ENCODE measurements at places on chromosomes 5 and 9.

GRCh38 chr5:73942783-73943182, 316.8 kb downstream of the ARHGEF28 start:
- no peak for DNase-seq

DNA sequence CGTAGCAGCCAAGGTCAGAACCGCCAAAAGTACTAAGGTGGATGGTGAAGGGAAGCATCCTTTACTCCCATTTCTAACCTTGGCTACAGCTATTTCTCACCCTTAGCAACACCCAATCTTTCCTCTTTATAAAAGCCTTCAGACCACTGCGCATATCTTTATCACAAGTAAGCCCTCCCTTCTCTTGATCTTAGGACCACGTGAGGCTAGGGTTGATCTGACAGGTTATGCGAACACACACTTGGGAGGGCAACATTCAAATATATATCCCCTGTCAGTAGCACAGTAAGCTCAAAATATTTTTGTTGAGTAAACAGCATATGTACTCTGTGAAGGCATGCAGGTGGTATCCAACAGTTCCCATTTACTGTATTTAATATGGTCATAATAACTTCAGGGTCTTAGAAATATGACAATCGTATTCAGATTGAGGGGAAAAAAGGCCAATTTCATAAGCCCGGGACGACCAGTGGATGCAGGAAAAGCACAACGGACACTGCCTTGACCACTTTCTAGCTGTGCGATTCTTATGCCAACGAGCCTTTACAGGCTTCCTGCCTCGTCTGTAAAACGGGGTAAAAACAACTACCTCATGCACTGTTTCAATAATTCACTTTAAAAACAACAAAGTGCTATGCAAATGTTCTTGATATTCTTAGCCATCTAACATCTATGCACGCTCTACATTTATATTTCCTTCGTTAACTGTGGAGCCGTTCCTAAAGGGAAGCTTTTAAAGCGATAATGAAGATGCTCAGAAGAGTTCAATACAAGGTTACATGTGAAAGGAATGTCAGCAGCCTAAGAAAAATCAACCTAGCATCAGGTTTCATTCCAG, 1.3 kb downstream of the ARSB start:
- no peak for DNase-seq

DNA sequence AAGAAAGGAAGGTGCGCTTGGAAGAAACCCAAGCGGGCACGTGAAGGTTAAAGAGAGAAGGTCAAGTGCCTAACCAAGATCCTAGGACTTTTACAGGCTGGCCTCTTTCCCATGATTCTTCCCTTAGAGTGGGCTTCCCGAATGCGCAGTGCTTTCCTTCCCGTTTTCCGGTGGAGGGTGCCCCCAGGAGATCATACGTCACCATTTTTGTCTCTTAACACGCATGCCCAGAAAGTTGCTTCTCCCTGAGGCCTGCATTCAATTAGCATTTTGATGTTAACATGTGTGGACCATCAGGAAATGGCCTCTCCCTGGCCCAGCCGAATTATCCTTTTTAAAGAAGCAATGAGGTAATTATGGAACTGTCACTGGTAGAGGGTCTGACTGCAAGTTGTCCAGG, 1.9 kb upstream of the RUSC2 start:
- DNase-seq: no peak

DNA sequence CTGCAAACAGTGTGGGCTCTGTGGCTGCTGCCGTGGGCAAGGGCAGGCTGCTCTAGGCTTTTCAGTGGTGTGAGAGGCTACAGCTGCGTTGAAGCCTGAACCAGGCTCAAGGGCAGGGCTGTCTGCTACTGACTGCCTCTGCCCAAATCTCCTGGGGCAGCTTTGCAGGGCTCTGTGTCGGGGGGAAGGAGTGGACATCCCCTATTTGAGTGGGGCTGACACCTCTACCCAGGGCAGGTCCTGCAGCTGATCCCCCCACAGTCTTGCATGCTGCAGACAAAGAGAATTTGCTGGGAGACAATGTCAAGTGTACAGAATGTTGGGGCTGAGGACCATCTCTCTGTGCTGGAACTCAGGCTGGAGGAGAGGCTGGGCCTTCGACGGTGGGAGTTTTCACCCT, 240.2 kb downstream of the PBX3 start:
- no peak for DNase-seq

DNA sequence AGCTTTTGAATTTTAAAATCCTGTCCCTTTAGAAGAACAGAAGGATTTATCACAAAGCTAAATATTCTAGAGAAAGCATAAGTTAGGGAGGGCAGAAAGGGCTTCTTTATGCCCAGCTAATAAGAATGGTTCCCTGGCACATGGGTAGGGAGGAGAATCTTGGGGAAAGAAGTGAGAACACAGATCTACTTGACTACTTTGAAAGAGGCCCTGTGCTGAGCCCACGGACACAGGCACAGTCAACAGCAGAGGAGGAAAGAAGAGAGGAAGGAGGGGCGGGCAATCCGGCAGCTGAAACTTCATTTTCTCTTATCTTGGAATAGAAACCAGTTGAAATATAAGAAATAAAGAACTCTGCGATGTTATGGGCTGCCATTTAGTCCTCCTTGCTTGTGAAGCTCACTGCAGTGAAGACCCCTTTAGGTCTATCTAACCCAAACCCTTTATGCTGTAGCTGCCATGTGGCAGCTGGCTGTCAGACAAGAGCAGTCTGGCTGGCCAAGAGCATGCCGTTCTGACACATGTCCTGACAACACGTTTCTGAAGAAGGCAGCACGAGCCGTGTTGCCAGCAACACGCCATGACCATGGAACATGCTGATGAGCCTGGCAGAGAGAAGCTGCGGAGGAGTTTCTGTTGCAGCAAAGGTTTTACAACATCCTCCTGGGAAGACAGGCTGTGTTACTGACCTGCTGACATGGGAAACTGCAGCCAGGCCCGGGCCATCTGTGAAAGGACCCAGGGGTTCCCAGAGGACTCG, 34.2 kb downstream of the ABLIM3 start:
- DNase-seq: no peak

GRCh38 chr9:125161284-125161918, 18.1 kb upstream of the SCAI start:
- no peak for DNase-seq

DNA sequence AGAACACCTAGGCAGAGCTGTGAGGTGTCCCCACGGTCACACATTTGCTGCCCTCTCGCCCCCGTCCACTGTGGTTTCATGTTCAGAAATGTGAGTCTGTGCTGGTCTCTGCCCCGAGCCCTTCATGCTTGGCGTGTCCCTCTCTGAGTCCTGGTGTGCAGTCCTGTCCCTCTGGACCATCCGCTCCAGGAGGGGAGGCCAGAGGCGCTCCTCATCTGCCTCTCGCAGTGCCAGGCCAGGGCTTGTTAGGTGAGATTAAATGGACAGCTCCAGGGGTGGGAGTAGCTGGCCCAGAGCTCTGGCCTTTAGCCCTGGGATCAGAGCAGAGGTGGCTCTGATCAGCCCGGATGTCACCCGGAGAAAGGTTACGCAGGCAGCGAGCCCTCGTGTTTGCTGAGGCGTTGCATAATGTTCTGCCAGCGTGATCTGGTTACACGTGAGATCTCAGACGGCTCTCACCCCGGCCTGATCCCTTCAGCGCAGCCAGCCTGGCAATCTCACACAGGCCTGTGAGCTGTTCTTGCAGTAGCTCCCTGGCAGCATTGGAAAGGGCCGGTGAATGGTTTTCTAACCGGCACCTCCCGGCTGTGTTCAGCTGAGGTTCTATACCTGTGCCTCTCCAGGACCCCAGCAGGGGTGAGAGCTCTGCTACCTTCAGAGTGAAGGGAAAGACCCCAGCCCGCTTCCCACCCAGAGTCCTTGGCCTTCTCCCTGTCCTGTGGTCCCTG, 24.5 kb downstream of the PTGES2 start:
- peak; percentile 93 for DNase-seq

- DNase-seq: peak; percentile 56
Observed at GRCh38 chr5:18984559-18985080, 1003.4 kb downstream of the CDH18 start.

GRCh38 chr9:42388146-42388690, 204.8 kb downstream of the SPATA31A6 start:
- DNase-seq: no peak

DNA sequence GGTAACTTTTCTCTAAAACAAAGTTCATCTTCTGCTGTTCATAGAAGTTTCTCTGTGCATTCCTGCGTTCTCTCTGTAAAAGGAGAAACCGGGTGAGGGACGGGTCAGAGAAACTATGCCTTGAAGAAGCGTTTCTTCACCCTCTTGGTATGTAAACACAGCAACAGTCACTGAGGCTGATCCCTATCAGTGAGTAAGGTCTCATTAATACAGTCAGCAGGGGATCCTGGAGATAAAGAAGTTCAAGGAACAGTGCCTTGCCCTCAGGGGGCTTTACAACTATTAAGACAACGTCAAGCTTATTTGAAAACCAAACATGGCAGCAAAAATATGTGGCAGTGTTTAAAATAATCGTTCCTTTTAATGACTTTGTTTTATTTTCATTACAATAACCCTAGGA, 202.9 kb upstream of the IL12B start:
- no peak for DNase-seq

DNA sequence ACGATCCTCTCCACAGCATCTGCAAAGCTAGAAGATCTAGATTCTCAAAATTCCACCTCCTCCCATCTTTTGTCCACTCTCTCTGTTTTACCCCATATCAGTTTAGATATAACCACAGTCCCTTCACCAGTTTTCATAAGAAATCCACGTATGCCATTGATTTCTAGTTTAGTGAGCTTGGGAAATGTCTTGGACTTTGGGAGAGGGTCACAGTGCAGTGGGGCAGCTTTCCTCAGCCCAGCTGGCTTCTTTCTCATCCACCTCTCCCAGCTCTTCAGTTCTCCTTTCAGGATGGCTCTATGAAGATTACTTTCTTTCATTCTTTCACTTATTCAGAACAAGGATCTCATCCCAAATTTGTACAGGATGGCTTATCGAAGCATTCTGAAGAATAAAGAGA, 203.9 kb upstream of the ADCY2 start:
- no peak for DNase-seq

- DNase-seq: peak; percentile 8
Observed at GRCh38 chr5:163730206-163730756, 224.9 kb downstream of the MAT2B start.

DNA sequence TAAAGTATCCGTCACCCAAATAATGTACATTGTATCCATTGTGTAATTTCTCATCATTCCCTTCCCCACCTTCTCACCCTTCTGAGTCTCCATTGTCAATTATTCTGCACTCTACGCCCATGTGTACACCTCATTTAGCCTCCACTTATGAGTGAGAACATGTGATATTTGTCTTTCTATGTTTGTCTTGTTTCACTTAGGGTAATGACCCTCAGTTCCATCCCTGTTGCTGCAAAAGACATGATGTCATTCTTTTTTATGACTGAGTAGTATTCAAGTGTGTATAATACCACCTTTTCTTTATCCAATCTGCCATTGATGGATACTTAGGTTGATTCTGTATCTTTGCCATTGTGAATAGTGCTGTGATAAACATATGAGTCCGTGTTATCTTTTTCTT, 4.9 kb upstream of the SPATA31C2 start:
- no peak for DNase-seq

DNA sequence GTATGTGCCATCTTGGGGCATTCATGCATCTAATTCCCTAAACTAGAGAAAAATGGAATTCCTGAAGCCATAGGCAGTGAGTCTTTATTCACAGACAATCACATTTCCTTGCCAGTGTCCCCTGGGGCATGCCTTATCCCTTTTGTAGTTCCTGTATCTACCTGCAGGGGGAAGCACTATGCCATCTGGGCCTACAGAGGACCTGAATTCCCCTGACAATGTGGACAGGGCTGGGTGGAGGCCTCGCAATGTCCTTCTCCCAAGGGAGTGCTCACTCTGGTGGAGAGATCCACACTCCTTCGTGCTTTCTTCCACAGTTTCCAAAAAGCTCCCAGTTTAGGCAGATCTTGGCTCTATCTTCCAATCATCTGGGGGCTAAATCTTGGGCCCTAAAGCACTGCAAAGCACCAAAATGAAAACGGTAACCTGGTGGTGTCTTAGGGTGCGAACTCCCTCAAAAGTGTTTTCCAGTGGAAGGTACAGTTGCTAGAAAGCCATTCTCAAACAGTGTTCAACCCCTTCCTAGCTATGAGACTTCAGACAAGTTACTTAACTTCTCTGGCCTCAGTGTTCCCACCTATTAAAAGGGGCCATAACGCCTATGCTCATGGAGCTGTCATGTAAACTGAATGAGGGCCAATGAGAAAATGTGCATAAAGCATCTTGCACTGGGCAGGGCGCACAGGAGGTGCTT, 17.5 kb downstream of the WHRN start:
- peak; percentile 27 for DNase-seq

DNA sequence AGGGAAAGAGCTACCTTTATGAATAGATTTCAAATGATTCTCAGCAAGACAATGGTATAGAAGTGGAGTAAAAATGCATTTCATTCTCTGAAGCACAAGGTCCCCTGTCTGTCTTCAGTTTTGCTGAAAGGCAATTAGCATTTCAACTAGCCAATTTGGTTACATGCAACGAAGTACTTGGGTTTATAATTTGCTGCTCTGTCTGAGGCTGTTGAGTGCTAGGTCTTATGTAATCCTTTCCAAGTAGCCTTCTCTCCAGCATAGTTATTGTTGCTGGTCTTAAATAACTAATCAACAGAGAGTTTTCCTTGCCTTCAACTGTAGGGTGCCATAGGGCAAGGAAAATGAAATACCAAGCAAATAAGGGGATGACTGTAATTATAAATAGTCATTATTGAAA, 4.5 kb downstream of the ADGRV1 start:
- DNase-seq: no peak

DNA sequence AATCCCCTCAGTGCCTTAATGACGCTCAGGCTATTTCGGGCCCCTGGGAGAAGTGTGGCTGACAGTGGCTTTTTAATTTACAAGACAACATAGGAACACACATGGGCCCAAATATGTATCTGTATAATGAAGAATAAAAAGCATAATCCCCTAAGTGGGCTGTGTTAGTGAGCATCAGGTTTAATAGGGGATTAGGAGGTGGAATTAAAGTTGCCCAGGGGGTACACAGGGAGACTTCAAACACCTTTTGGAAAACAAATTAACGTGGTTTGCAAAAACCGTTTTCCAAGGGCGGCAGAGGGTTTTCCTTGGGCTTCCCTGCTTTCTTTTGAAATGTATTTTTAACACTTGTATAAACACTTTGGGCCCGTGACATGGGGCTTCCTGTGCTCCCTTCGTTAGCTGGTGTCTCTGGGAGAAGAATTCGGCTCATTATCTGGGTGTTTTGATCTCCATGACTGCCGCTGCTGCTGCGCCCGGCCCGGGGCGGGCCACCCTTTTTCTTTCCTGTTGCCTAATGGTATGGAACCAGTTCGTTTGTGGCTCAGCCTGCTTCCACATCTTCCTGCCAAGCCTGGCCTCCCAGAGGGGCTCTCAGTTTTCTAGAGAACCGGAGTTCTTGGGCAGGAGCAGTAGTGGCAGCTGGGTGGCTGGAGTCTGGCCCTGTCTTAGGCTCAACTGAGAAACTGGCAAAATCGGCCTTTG, 173.0 kb downstream of the MACROH2A1 start:
- no peak for DNase-seq

Data from LNCaP clone FGC (cell line).